ENCODE measurements at places on chromosomes 16 and 17.

DNA sequence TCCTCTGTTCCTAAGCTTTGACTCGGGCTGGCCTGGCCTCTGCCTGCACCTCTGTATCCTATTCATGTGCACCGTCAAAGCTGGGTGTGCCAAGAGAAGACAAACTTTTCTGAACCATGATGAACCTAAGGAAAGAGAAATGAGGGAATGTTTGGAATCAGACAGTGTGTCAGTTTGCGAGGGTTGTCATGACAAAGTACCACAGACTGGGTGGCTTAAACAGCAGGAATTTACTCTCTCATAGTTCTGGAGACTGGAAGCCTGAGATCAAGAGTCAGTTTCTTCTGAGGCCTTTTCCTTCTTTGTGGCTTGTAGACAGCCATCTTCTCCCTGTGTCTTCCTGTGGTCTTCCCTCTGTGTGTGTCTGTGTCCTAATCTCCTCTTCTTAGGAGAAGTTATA, 129.0 kb downstream of the KATNIP start:
- no peak for DNase-seq

DNA sequence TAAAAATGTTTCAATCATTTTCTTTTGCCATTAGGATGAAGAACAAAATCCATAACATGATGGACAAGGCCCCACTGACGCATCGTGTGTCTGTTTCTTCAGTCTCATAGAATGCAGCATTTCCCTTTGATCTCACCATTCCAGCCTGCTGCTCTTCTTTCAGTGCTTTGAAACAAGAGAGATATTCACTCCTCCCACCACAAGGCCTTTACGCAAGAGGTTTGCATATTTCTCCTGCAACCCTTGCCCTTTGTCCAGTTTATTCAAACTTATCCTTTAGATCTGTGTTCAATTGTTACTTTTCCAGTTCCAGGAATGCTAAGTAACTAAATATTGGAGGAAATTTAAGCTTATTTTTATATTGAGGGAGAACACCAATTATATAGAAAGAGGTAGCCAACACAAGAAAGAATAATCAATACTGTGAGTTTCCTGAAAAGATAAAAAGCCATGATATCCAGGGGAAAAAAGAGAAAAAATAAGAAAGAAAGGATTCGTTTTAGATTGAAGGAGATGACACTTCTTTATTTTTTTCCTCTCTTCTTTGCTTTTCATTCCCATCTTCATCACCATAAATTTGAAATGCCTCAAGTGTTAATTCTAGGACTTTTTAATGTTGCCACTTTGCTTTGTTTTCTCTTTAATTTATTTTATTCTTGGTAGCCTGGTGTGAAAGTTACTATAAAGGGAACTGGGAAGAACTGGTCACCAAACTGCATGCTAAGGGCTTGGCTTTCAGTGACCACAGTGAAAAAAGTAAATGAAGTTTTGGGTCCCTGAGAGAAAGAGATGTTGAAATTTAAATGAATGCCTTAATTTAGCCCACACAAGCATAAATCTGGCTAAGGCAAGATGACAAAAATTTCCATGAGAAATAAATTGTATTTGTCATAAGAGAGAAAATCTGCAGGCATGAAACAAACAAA, 102.1 kb downstream of the KIF2B start:
- DNase-seq: peak; percentile 1

- DNase-seq: no peak
These were observed 90.9 kb upstream of the EEF2KMT start for GRCh38 chr16:5188318-5188988.

GRCh38 chr17:51398687-51399086, 138.3 kb downstream of the UTP18 start:
- no peak for DNase-seq

- peak; percentile 81 for DNase-seq
These were observed 14.5 kb downstream of the C17orf100 start for GRCh38 chr17:6666077-6666521.

DNA sequence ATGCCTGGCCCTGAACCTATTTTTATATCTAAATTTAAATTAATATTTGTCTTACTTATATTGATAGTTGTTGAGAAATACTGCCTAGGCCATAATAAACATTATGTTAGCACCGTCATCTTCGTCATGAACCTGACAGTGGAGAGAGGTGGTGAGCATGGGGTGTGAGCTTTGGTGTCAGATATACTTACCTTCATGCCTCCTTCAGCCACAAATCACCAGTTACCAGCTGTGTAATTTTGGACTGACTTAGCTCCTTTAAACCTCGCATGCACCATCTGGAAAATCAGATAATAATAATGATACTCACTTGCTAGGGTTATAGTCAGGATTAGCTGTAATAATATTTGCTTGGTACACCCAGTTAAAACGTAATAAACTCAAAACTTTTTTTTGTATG, 35.0 kb downstream of the SNX29 start:
- DNase-seq: no peak

- DNase-seq: no peak
These were observed 17.5 kb downstream of the SLC47A1 start for GRCh38 chr17:19551165-19551564.

DNA sequence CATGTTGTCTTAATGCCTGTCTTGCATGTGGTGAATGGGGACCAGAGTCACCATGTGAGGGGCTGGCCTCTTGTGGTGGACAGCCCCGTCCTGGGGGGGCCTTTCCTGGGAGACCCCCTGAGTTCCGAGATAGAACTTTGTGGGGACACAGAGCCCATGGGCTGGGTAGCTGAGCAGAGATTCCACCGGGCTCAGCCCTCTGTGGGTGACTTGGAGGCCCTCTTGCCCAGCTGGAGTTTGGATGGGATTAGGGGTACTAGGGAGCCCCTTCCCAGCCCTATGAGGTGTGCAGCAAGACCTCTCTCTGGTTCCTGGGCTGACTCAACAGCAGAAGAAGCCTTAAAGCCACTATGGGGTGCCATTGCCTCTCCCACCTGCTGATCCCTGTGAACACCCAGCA, 38.1 kb downstream of the MRC2 start:
- DNase-seq: no peak

GRCh38 chr17:57875290-57876022, 25.6 kb upstream of the MRPS23 start:
- DNase-seq: peak; percentile 83

GRCh38 chr16:31487720-31488467, 5.0 kb downstream of the SLC5A2 start:
- no peak for DNase-seq

DNA sequence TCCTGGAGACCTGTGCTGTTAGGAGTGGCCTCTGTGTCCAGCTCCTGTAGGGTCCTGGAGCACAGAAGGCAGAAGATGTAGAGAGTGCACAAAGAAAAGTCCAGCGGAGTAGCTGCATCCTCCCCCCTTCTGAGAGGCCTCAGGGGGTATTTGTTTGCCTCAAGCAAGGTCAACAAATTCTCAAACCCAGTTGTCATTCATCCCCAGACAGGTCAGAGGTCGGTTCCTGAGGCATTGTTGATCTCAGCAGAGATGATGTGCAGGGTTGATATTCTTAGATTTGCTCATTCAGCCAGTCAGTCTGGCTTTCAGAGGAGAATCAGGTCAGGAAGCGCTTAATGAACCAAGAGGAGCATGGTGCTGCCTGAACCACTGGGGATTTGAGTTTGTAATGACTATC, 8.3 kb upstream of the RBFOX1 start:
- no peak for DNase-seq

GRCh38 chr17:78049609-78050008, 78.9 kb downstream of the TMC6 start:
- no peak for DNase-seq

DNA sequence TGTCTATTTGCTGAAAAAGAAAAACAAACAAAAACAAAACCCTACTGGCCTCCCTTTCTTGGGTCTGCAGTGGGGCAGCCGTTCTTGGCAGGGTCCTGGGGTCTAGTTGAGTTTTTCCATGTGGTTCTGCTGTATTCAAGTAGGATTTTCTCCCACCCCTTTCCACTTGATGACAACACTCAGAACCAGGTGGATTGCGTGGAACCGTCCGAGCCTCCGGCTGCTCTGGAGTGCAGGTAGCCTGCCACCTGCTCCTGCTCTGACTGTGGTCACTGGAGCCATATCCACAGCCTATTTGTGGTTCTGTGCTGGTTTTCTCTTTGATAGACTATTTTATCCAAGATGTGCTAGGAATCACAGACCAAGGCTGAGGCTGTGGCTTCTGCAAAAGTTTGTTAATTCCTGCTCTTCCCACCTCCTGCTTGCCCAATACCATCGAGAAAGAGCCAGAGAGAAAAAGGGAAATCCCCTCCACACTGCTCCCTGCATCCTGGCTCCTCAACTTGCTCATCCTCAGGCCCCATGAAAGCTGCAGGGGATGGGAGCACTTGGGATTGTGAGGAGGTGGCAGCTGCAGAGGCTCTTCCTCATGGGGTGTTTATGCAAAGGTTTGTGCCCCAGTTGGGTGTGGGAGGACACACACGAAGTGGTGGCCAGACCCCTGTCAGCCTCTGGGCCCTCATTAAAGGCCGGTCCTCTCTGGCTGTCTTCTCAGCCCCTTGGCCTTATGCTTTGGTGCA, 377.8 kb upstream of the TNRC6C start:
- DNase-seq: no peak

GRCh38 chr17:57834146-57834741, 15.6 kb downstream of the MRPS23 start:
- DNase-seq: peak; percentile 20

GRCh38 chr17:62717889-62718288, 90.2 kb downstream of the MARCHF10 start:
- no peak for DNase-seq

DNA sequence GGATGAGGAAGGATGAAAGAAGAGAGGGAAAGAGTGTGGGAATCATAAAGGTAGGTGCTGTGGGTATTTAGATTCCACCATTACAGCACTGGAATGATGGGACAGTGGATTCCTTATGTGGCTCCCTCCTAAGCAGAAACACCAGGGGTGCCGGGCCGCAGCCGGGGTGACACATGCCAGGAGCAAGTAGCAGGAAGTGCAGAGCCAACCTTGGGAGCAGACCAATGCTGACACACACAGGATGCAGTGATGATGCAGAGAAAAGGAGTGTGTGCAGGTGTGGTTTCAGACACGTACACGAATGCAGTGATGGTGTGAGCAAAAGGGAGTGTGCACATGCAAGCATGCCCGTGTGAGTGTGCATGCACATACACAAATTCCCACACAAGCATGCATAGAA, 338.0 kb downstream of the SLC39A11 start:
- no peak for DNase-seq

GRCh38 chr16:68660359-68660795, 15.3 kb downstream of the CDH3 start:
- no peak for DNase-seq

DNA sequence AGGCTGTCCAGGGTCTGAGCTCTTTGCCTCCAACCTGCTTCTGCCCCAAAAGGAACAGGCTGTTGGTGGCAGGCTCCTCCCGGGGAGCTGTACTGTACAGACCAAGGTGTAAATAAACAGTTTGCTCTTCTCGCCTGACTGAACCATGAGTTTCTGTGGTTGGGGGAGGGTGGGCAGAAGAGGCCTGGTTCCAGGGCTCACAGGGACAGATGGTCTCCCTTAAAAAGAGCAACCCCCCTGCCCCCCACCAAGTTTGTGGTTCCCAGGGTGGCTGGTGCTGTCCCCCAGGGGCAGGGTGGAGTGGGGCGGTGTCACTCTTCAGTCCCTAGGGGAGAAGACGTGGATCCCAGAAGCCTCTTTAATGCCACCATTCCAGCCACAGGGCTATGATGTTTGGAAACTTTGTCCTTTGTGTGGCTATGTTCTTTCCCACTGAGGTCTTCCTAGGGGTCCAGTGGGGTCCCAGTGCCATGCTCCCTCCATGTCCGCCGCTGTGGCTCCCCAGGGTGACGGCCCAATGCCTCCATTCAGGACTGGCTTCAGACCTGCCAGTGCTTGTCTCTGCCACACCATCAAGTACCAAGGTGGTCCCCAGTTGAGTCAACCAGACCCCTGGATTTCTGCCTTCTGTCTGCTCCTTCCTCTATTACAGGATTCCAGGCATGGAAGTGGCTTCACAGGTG, 146.7 kb downstream of the RAB11FIP4 start:
- no peak for DNase-seq

GRCh38 chr17:78131172-78132083, 857 bp downstream of the TMC8 start:
- DNase-seq: no peak

DNA sequence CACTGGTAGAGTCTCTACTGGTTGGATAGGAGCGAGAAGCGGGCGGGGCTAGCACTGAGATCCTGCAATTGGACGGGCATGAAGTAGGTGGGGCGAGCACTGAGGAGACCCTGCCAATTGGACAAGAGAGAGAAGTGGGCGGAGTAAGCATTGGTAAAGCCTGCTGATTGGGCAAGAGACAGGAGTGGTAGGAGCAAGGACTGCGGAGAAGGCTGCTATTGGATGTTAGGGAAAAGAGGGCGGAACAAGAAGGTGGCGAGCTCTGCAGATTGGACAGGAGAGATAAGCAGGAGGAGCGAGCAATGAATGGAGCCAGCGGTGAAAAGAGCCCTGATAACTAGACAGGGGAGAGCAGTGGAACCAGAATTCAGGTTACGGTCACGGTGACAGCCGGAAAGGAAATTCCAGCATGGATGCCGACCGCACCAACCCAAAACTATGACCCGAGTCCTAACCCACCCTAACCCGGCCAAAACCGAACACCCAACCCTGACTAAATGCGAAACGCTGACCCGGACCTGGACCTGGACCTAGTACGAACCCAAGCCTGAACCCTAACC, 4.8 kb downstream of the SCGB1C2 start:
- no peak for DNase-seq

- no peak for DNase-seq
These were observed 12.4 kb downstream of the MRPL58 start for GRCh38 chr17:75024686-75025397.

DNA sequence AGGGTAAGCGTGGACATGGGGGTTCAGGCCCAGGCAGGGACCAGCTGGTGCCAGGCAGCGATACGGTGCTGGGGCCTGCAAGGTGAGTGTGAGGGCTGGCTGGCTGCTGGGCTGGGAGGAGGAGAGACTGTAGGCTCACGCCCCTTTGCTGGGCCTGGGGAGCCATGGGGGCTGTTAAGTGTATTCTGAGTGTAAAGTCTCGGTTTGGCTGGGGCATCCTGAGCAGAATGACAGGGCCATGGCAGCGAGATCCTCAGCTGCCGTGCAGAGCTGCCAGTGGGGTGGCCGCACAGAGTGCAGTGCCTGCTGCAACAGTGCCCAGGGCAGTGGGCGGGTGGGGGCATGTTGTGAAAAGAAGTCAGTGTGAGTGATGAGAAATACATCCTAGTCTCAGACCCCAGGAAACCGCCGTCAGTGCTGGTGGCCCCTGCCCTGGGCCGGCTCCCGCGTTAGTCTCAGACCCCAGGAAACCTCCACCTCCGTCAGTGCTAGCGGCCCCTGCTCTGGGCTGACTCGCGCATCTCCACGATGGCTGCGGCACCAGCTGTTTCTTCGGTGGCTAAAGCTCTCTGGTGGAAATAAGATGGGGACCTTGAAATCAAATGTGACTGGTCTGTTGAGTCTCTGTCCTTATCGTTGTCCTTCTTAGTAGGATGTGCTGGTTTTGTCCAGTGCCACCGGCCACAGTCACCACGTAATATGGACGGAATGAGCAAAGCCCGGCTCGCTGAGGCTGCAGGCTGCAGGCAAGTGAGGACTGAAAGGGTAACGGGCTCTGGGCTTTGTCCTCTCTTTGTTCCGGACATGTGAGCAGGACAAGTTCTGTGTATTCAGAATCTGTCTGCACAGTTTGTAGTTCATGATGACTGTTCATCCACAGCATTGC, 22.9 kb downstream of the ACSF3 start:
- no peak for DNase-seq
